ENCODE measurements at places on chromosomes 13 and 19.
A peak's percentile ranks its signal among the peaks of the same experiment; 100 is the strongest.

GRCh38 chr13:49225223-49226042 lies 5.3 kb downstream of the MLNR start:
- no peak for DNase-seq

DNA sequence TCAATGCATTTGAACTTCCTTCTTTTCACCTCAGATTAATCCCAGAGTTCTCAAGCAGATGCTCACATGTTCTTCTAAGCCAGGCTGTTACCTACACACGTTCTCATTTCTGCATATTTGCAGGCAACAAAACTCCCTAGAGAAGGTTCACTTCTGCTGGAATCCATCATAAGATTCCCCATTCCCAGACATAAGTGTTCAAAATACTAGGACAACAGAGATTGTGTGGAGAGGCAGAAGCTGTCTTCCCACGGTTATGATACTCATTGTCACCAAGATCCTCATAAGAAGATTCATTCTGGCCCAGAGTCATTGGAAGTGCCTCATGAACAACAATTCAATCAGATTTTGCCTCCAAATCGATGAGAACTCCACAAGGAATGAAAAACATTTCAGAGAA lies 931.6 kb upstream of the MIR17HG start:
- no peak for DNase-seq

GRCh38 chr13:85497652-85498051 lies 301.6 kb downstream of the SLITRK6 start:
- DNase-seq = no peak

DNA sequence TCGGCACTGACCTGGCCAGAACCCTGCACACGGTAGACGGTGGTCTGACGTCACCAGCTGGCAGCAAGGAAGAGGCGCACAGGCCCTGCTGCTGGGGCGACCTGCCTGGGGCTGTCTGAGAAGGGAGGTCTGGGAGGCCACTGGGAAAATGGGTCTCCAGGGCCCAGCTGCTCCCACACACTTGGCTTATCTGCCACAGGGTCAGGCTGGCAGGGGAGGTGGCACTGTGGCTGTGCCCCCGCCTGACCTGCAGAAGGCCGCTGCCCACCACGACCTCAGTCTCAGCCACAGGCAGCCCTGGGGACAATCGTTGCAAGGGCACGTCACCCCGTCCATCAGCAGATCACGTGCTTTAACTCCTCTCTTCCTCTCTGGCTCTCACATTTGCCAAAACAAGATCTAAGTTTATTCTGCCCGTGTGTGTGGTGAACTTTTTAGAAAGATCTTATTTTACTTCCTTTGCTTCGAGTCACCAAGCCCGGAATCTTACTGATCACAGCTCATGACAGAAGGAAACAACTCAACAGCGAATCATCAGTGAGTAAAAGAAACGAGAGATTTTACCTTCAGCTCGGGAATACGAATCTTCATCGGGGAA lies 45.2 kb upstream of the RANBP3 start:
- no peak for DNase-seq

GRCh38 chr13:60347690-60348089 lies 49.3 kb upstream of the TDRD3 start:
- no peak for DNase-seq

DNA sequence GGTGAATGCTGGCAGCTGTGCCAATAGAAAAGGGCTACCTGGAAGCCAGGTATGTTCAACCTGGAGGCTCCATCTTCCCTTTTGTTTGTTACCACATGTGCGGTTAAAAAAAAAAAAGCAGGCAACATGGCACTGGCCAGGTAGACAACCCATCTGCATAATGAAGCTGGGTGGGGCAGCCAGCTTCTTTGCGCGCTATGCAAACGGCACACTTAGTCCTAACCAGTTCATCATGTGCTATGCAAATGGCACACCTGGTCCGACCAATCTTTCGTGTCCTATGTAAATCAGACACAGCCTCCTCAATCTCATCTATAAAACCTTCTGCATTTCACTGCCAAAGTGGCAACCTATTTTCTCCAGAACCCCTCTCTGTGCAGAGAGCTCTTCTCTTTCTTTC lies 11.3 kb upstream of the IGSF23 start:
- no peak for DNase-seq

DNA sequence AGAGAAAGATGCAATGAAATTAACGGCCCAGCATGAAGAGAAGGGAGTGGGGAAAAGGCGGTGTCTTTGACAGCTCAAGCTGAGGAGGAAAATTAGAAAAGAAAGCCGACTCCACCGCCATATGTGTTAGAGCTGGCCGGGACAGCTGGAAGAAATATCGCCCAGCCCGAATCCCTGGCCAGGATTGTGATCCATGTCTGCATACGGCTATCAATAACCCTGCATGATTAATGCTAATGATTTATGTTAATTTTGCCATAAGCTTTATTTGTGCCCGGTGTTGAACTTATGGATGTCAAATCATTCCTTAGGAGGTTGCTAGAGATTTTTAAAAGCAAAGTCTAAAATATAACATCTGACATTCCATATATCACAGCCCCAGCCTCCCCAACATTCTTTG lies 263.4 kb upstream of the ZNF507 start:
- DNase-seq = no peak

- no peak for DNase-seq
These were observed 343.5 kb downstream of the UQCRFS1 start for GRCh38 chr19:28869459-28869858.

DNA sequence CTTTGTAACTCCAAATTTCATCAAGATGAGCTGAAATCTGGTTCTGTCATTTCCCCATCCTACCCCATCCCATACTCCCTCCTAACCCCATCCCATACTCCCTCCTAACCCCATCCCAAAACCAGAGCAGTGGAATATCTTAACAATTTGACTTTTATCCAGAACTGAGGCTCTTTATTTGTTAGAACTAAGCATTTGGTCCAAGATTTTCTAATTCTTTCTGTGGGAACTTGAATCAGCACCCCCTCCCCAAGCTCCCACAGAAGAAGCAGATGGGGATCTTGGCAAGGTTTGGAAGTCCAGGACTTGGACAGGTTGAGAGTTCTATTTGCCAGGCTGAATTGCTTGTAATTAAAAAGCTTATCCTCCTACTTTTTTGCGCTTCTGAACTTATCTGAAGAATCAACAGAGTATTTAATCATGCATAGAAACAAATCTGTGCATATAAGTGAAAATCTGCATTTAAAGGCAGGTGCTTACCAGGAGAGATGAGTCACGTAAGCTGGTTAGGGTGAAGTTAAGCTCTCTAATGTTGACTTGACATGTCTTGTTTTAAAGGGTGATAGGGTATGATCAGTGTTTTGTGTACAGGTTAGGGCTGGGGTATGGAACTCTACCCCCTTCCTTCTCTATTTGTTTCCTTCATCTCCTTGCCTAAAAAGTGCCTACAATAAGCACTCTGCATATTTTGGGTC lies 111.1 kb downstream of the COG6 start:
- no peak for DNase-seq

GRCh38 chr13:27825072-27825471 lies 32.8 kb downstream of the GSX1 start:
- DNase-seq = no peak

DNA sequence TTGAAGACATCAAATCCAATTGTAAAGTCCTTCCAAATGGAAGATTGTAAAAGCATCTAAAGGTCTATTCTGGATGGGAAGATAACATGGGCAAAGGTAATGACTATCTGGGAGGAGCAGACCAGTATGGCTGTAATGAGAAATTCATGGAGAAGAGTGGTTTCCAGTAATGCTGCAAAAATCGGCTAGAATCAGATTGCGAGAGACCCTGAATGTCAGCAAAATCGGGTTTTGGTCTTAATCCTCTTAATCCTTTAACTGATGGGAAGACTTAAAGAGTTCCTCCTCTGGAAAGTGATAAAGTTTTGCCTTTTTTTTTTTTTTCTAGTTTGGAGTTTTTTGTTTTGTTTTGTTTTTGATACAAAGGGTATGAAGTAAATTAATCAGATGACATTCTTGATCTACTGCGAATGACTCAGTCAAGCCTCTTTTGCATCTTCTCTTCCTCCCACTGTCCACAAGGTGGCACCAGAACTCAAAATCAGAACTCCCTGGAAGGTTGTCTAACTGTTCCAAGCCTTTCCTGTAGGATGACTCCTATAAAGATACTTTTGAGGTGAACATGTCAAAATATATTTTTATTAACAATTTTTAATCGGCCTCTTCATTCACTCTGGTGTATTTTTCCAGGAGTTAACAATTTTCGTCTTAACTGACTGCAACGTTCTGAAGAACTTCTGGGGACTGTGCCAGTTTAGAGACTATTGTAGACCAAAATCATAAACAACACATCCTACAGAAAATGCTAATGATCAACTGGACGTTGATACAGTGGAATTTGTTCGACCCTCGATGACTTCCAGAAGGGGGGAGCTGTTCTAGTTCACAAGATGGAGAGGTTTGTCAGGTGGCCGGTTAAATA lies 213.3 kb upstream of the MIR17HG start:
- DNase-seq = no peak

GRCh38 chr13:50156561-50157127 lies 141.4 kb downstream of the KCNRG start:
- DNase-seq = no peak

DNA sequence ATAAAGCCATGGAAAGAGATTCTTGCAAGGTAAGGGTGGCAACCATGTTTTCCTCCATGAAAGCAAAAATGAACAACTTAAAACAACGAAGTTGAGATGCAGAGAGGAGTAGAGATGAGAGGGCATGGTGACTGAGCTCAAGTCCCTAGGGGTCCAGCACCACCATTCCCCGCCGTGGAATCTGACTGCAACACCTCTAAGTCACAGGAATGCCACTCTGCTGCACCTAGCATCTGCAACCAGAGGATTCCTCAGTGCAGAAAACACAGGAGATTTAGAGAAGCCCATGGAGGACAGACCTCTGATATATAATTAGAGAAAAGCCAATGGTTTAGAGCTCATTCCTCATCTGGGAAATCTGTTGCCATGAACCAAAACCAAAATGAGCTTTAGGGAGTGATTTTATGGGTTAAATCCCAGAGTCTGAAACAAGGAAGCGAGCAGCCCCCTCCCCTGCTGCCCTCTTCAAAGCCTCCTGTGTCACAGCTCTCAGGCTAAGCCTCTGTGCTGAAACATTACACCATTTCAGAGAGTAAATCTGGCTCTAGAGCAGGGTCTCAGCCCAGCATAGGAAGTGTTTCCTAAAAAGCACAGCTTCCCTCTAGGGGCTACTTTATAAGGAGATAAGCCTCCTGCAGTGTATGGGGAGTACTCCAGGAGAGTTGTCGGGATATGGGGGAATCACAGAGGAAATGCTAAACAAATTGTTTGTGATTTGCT lies 1043.6 kb downstream of the UQCRFS1 start:
- peak; percentile 16 for DNase-seq

GRCh38 chr13:28001049-28001448 lies 12.6 kb upstream of the URAD start:
- no peak for DNase-seq

DNA sequence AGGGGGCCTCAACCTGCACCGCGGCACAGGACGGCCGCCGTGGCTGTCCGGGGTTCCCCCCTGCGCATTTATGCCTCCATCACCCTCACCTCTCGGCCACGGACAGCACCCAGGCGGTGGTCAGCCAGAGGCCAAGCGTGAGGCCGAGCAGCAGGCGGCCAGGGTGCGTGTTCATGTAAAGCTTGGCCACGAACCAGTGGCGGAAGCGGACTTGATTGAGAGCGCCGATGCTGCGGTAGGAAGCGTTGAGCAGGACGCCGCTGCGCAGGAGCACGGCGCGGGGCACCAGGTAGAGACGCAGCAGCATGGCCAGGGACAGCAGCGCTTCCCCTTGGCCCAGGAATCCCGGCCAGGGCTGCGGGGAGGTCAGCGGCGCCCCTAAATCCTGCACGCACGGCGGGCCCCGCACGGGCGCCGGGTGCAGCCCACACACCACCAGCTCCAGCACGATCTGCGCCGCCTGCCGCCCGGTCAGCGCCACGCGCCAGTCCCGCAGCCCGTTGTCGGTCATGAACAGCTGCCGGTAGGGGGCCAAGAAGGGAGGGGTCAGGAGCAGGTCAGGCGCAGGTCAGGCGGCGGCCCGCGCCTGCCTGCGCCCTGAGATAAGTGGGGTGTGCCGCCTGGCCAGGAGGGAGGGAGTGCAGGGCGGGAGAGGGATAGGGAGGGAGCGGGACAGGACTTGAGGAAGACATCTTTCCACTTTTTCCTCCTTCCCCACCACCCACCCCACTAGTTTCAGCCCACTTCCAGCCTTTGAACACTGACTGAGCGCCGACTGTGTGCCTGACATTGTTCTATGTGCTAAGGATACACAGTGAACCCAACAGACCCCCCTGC lies 6.5 kb downstream of the KCNN4 start:
- no peak for DNase-seq

DNA sequence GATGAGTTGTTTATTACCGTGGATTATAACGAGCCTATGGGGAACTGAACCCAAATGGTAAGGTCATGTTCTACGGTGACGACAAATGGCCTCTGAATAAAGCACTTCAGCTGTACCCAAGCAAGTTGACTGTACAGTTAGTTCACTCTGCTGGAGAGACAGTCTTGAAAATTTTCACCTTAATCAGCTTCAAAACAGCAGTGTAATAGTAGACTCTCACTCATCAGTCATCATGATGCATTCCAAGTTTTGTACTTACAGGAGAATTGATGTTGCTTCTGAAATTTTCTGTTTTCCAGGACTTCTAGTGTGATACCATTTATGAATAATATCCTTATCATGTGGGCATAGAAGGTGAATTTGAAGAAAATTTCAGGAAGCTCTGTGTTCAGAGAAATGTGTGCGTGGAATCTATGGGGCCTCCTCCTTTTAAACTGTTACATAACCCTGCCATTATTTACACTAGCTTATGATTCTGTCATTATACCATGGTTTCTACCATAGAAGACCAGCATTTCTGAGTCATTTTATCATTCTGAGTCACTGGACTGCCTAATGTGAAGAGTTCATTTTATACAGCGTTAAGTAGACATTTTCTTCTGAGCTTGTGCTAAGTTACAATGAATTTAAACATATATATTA lies 96.9 kb downstream of the WDFY2 start:
- no peak for DNase-seq

DNA sequence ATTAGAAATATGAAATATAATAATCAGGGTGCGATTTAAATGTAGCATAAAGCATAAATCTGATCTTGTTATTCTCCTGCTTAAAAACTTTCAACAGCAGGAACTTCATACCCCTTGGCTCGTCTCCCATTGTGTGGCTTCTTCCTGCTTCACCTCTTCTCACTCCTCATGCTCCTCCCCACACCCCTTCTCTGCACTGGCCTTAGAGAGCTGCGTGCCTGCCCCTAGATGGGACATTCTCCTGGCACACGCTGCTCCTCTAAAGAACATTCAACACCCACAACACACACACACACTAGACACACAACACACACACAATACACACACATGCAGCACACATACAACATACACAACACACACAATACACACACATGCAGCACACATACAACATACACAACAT lies 104.6 kb upstream of the RAP2A start:
- DNase-seq = no peak

DNA sequence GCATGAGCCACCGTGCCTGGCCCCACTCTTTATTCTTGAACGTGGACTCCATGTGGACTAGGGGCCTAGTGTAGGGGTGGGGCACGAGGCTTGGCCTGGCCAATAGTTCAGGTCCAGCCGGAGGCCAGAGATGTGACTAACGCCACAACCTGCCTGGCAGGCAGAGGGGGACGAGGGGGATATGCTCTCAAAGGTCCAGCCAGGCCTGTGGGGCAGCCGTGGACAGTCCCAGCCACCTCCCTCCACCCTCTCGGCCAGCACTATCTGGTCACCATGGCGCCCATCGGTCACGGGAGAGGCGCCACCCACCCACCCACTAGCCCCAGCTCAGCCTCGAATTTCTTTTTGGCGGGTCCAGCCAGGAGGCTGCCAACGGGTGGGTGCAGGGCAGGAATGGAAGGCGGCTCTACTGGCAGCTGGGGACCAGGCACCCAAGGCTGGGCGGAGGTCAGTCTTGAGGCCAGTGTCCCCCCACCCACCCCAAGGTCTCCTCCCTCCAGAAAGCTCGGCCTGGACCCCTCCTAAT lies 2.2 kb upstream of the CERS1 start:
- DNase-seq = no peak
